ENCODE measurements at places on chromosomes 1 and 21.

GRCh38 chr1:17984583-17984982 lies 123.0 kb upstream of the IGSF21 start:
- DNase-seq, result peak; percentile 20

DNA sequence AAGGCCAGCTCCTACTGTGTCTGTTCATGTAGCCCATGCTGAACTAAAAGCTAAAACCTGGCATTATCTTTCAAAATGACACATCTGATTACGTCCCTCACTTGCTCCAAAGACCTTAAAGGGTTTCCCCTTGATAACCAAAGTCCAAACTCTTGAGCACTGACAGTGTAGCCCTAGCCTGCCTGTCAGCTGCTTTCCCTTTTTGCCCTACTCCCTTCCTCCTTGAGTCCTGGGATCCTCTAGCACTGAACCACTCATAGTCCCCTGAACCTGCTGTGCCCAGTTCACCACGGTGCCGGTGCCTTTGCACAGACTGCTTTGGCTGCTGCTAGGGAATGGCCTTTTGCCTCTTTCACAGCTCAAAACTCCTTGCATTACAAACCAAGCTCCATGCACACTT lies 67.5 kb downstream of the PLXNA2 start:
- no peak for DNase-seq

DNA sequence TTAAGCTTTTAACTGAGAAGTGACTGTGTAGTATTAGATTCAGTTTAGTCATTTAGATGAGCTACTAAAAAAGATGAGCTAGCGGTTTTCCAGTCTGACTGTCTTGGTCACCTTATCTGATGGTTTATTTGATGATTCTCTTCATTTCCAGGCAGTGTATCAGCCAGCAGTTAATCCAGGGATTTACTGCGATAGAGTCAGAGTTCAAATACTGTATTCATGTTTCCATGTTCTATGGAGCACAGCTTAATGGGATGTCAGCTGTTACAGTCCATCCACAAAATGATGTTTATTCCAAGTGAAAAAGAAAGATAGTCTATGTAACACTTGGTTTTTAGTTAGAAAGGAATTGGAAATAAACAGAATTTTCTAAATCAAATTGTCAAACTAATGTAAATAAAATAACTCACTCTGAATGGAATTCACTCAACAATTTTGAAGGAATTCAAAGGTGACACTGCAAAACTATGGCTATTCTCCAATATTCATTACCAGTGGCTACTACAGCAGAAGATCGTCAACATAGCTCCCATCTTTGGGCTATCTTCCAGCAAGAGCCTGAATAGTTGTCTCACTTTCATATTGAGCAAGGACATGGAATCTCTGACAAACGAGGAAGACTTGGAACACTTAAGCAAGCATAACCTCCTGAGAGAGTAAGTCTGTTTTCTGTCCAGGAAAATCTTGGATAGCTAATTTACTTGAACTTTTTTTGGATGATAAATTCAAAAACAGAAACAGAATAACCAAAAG lies 54.6 kb upstream of the DPT start:
- DNase-seq, result no peak

DNA sequence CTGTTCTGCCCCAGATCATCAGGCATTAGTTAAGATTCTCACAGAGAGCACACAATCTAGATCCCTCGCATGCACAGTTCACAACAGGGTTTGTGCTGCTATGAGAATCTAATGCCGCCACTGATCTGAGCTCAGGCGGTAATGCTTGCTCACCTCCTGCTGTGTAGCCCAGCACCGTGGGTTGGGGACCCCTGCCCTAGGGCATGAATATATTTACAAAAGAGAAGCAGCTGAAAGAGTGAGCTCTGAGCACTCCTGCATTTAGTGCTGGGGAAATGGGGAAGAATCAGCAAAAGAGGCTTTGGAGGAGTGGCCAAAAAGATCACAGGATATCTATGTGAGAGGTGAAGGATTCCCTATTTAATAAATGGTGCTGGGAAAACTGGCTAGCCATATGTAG lies 5.6 kb downstream of the CFAP57 start:
- no peak for DNase-seq

DNA sequence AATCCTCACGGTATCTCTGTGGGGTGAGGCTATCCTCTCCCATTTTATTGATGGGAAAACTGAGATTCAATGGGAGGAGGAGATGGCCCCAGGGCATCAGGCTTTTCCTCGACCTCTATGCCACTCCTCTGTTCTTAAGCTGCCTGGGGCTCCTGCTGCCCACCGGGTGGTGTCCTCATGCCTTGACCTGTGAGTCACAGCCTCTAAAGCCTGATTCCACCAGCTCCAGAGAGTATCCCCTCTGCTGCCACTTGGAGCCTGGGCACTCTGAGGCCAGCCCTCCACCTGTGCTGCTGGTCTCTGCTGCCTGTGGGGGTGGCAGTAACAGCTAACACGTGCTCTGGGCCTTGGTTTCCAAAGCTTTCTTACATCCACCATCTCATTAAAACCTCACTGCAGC lies 241.2 kb downstream of the TRABD2B start:
- no peak for DNase-seq

- DNase-seq, result no peak
These were observed 30.4 kb upstream of the TMEM61 start for GRCh38 chr1:54950006-54950368.

DNA sequence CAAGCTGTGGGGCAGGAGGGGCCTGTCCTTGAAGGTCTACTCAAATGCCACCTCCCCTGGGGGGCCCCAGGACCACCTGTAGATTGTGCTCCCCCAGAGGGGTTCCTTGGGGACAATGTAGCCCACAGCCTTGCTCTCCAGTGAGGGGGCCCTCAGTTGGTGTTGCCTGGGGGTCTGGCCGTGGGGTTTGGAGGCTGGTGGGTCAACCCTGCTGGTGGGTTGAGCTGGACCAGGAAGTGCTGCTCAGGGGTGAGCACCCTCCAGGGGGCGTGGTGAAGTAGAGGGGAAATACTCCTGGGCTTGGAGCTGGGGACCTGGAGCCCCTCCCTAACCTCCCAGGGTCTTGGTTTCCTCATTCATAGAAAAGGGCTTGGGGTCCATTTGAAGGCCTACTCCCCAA lies 143.6 kb upstream of the WNT4 start:
- DNase-seq, result no peak

GRCh38 chr1:221025956-221026355 lies 146.7 kb downstream of the HLX start:
- no peak for DNase-seq

- no peak for DNase-seq
These were observed 315.0 kb upstream of the POU3F1 start for GRCh38 chr1:38361566-38361965.

Measured in head of caudate nucleus (tissue), 42 donors.